ENCODE measurements at places on chromosomes 7 and 10. TPM values are rescaled to one million over a fixed set of nuclear protein-coding genes. Genes with fewer than 3 reads are reported as not detected.

- no peak for DNase-seq
Measured at GRCh38 chr7:36202398-36202797, 49.3 kb downstream of the EEPD1 start.

GRCh38 chr7:55307123-55307916 lies 57.8 kb upstream of the LANCL2 start:
- DNase-seq = no peak

- no peak for DNase-seq
Measured at GRCh38 chr7:3239291-3239691, 61.8 kb upstream of the SDK1 start.

DNA sequence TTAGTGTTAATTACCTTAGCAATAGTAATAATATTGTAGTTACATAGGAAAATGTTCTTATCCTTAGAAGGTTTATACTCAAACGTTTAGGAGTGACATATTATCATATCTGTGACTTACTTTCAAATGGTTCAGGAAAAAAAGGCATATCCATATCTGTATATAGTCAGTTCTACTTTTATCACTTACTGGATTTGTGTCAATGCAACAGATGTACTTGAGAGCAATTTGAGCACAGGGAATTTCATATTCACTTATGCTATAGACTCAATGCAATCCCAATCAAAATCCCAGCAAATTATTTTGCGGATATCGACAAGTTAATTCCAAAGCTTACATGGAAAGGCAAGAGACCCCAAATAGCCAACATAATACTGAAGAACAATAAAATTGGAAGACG lies 10.0 kb downstream of the DENND11 start:
- no peak for DNase-seq

DNA sequence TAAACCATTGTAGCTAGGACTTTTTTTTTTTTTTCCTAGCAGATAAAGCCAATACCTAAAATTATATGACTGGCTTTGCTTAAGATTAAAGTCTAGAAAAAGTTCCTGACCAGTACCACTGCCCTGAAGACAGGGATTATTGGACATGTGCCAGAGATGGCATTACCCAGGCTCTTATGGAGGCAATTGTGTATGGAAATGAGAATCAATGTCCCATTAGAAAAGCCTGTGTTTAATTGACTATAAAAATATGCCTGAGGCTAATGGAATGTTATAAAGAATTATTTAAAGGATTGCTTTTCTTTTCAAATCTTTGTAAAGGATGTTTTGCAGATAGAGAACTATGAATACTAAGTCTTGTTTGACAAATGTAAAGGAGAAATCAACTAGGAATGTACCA lies 196.7 kb downstream of the ANK3 start:
- DNase-seq = no peak

DNA sequence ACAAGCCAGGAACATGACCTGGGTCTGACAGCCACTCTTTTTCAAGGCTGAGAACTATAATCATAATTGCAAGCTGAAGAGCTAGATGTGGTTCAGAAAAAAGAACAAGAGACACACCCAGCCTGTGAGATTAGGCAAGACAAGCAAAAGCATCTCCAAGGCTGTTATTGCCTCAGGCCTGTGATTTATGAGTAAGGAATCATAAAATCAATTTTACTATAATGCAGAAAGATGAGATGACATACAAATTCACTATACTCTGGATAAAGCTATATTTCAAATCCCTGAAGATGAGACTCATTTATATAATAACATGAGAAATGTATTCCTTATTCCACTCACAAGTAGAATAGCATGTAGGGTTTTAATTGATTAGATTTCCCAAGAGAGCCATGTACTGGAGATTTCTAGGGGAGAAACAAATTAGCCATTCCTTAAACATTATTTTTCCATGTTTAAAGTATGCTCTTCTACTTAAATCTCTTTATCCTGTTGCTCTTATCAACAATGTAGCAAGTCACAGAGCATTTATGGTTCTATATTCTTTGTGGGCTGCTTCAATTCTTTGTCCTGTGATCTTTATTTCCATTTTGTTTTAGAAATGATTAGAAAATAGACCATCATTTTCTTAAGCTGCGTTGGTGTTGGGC lies 47.4 kb downstream of the FHIP2A start:
- no peak for DNase-seq

- no peak for DNase-seq
Measured at GRCh38 chr7:110386006-110386405, 704.9 kb upstream of the LRRN3 start.

GRCh38 chr10:5905854-5906507 lies 15.9 kb downstream of the FBH1 start:
- DNase-seq = no peak

DNA sequence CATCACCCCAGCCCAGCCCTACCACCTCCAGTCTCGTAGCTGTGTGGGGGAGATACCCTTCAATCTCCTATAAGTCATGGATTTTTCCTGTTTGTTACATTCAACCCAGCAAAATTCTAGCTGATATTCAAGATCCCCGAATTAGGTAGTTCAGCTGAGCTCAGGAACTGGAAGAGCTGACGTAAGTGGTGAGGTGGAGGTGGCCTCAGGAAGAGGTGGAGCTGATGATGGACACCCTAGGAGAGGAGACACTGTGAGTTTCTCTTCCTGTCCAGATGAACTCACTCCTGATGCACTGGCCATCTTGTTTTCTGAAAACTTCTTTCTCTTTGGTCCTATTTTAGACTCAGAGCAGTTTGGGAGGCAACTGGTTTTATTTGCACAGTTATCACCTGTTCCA lies 90.5 kb upstream of the PITRM1 start:
- DNase-seq = no peak

The IGFBP1 gene
- not detected for total RNA-seq

The FAM24B gene
- total RNA-seq = 16.5 TPM

The VSTM2A gene
- not detected for total RNA-seq

The AUTS2 gene
- 3.0 TPM for total RNA-seq
